KG1 (cell line): ENCODE measurements at places on chromosomes 12 and 14.

DNA sequence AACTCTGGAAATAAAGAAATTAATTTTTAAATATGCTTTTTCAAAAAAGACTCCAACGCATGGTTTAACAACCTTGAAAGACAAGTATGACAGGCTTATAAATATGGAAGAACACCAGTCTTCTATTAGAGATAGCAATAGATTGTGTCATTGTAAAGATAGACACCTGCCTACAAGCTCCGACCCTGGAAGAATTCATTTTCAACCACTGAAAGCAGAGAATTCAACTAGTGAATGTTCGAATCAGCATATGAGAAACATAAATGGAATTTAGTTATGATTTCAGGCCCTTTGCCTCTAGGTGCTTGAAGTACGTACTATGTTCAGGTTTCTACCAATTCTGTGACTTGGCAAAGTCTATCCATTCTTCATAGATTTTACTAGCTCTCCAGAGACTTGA lies 244.5 kb downstream of the DPY19L2 start:
- DNase-seq: no peak

DNA sequence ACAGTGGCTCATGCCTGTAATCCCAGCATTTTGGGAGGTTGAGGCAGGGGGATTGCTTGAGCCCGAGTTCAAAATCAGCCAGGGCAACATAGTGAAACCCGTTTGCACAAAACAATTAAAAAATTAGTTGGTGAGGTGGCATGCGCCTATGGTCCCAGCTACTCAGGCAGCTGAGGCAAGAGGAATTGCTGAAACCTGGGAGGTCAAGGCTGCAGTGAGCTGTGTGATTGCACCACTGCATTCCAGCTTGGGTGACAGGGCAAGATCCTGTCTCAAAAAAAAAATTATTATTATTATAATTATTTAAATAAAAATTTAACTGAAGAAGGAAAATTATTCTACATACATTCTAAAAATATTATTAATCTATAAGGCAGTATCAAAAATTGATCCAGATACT lies 164.1 kb downstream of the ITPR2 start:
- DNase-seq: no peak

DNA sequence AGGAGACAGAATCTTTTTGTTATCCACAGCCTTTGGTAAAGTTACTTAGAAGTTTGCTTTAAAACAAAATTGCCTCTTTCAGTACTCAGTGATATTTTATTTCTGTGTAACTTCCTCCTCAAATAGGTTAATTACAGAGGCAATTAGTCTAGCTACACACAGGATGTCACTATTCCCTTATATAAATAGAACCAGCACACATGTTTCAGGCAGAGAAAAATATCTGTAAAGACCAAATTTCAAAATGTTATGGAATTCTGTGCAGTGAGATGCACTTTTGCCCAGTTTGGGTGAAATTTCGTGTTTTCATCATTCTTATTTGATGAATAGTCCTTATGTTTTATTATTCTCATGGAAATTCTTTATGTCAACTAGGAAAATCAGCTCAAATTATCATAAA lies 410.6 kb upstream of the SOX5 start:
- no peak for DNase-seq

DNA sequence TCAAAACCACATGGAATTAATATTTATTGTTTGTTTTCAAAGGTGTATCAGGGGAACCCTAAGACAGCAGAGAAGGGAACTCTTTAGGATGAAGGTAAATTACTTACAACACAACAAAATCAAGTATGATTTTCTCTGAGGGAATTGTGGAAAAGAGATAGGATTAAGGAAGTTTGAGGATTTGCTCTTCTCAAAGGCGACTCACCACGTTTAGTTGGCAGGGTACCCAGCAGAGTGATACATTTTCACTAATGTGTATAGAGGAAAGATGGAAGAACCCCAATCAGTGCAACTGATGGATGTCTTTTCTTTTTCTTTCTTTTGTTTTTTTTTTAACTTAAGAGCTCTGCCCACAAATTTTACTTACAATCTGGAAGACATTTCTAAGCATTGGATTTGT lies 499.2 kb downstream of the CCER1 start:
- DNase-seq: no peak

GRCh38 chr12:111870216-111870615 lies 28.2 kb downstream of the MAPKAPK5 start:
- DNase-seq: no peak
